ENCODE measurements at places on chromosomes 16 and 17.

DNA sequence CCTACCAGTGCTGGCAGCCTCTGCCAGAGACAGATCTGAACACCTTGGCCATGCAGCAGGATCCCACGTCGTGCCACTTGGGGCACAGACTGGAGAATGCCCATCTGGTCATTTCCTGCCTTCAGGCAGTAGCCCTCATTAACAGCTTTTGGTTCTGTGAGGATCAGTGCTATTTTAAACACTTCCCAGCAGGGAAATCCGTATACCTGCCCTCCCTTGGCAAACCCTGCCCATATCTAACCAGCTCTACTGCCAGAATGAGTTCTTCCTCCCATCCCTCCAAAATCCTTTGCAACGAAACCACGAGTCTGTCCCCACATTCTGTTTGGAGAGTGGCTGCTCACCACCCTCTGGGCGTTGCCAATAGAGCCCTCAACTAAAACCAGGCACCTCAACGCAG is 245.7 kb downstream of the ENGASE start:
- no peak for DNase-seq

DNA sequence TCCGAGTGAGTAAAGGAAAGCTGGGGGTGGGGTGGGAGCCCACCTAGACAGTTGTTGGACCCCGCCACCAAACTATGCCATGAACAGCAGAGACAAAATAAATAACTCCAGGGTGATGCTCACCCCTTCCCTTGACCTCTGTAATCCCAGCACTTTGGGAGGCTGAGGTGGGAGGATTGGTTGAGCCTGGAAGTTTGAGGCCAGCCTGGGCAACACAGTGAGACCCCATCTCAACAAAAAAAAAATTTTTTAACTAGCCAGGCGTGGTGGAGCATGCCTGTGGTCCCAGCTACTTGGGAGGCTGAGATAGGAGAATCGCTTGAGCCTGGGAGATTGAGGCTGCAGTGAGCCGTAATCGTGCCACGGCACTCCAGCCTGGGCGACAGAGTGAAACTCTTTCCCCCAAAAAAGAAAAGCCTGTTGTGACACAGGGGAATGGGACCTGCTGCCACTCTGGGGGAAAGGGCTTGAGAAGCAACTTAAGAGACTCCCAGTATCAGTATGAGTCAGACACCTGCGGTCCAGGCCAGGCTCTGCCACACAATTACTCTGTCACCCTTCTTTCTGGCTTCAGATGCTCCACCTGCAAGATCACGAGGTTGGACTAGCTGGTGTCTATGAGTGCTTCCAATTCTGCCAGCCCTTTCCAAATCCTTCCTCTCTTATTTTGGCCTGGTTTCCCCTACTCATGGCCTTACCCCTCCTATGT is 5.0 kb downstream of the SGCA start:
- no peak for DNase-seq

- no peak for DNase-seq
Observed at GRCh38 chr17:74089869-74090464, 113.5 kb upstream of the RPL38 start.

- no peak for DNase-seq
Observed at GRCh38 chr16:30063278-30063892, 2.2 kb upstream of the ALDOA start.

Data from vagina (tissue), 2 donors.